ENCODE measurements at places on chromosomes 3 and 15. TPM values are rescaled to one million over a fixed set of nuclear protein-coding genes. Genes with fewer than 3 reads are reported as not detected.

Gene RBPMS2
- total RNA-seq: 1.8 TPM

Gene CLRN1
- total RNA-seq: not detected

DNA sequence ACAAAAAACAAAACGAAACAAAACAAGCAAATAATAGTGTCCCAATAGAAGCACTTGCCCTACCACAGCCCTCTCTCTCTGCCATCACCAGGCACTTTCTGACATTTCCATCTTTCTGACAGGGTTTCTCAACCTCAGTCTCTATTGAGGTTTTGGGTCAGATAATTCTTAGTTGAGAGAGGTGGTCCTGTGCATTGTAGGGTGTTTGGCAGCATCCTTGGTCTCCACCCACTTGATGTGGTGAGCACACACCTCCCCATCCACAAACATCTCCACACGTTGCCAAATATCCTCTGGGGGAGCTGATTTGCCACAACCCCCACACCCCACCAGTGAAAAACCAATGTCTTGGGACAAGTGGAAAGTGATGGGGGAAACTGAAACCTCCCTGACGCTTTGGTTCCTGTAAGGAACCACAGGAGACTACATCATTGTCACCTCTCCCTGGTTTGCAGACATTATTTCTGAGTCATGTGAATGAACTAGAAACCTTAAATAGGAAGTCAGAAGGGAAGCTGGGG is 733.7 kb upstream of the CFAP20DC start:
- no peak overlapping the region for H3K27ac ChIP-seq
- DNase-seq: no peak
- no peak overlapping the region for H3K4me3 ChIP-seq
- H3K36me3 ChIP-seq: no peaks in the 10 kb centered on the region
- no peaks in the 10 kb centered on the region for H3K27me3 ChIP-seq

DNA sequence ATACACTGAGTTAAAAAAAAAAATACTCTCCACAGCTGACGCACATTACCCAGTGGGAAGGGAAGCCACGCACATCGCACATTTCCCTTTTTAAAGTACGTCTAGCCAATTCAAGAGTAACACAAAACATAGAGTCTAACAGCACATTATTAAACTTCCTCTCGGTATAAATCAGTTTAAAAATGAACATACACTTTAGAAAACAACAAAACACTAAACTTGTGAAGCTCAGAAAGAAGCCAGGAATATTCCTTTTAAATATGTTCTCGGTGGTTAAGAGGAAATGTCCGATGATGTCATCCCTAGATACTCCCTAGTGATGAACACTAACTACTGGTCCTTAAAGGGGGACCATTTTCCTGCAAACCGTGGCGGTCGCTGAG is 721 bp downstream of the MYEF2 start:
- peak overlapping the region; percentile 93 for H3K27ac ChIP-seq
- peaks cover 14% of the 10 kb centered on the region for H3K4me1 ChIP-seq
- peak overlapping the region; percentile 73 for H3K4me3 ChIP-seq
- H3K27me3 ChIP-seq: peaks cover 7% of the 10 kb centered on the region

DNA sequence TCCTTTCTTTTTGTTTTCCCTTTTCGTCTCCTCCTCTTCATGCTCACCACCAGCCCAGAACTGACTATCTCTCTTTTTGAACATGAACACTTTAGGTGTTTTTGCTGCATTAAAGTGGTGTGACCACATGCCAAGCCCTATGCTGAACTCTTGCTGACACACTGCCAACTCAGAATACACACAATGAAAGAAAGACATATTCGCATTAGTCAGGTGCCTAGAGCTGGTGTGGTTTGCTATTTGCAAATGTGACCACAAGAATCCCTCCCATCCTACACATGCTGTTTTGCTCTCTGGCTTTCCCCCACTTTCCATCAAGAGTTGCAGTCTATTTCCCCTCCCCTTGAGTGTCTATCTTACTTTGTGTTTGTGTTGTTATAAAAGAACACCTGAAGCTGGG is 967.8 kb upstream of the CFAP20DC start:
- H3K4me3 ChIP-seq: no peak overlapping the region
- no peak for DNase-seq
- peaks cover 3% of the 10 kb centered on the region for H3K4me1 ChIP-seq
- no peaks in the 10 kb centered on the region for H3K27me3 ChIP-seq
- H3K36me3 ChIP-seq: peaks cover 2% of the 10 kb centered on the region
- no peak overlapping the region for H3K27ac ChIP-seq

Gene RAB6B
- 29.6 TPM for total RNA-seq

GRCh38 chr3:26623419-26624208 is 1.0 kb downstream of the LRRC3B start:
- H3K36me3 ChIP-seq: peaks cover 2% of the 10 kb centered on the region
- peak; percentile 81 for DNase-seq
- H3K27me3 ChIP-seq: peaks cover 58% of the 10 kb centered on the region
- peak overlapping the region; percentile 1 for H3K4me3 ChIP-seq

Data from chondrocyte (in vitro differentiated cells).